ENCODE measurements at places on chromosomes 5 and 9.

DNA sequence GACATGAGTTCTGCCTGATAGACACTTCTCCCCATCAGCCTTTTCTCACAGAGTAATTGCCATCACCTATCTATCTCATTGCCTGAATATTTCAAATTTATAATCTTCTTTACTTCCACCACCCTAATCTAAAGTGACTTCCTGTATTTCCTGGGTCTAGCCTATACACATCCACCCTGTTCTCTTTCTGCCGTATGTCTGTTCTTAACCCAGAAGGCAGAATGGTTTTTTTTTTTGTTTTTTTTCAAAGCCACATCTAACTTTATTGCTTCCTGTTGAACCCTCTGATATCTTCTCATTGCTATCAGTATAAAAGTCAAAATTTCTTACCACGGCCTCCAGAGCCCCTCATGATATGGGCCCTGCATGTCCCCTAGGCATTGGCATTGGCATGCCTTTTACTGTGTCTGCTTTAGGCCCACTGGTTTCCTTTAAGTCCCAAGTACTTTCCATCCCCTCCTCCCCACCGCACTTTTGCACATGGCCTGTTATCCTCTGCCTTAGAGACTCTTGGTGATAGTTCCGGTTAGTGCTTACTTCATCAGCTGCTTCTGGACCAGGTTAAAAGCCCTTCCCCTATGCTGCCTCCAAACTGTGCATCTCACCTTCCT lies 159.9 kb downstream of the MAN2A1 start:
- H3K27me3 ChIP-seq, result no peaks in the 10 kb centered on the region
- H3K4me3 ChIP-seq, result no peak overlapping the region
- H3K27ac ChIP-seq, result no peak overlapping the region
- no peak for DNase-seq
- H3K4me1 ChIP-seq, result no peaks in the 10 kb centered on the region
- peaks cover 18% of the 10 kb centered on the region for H3K36me3 ChIP-seq

DNA sequence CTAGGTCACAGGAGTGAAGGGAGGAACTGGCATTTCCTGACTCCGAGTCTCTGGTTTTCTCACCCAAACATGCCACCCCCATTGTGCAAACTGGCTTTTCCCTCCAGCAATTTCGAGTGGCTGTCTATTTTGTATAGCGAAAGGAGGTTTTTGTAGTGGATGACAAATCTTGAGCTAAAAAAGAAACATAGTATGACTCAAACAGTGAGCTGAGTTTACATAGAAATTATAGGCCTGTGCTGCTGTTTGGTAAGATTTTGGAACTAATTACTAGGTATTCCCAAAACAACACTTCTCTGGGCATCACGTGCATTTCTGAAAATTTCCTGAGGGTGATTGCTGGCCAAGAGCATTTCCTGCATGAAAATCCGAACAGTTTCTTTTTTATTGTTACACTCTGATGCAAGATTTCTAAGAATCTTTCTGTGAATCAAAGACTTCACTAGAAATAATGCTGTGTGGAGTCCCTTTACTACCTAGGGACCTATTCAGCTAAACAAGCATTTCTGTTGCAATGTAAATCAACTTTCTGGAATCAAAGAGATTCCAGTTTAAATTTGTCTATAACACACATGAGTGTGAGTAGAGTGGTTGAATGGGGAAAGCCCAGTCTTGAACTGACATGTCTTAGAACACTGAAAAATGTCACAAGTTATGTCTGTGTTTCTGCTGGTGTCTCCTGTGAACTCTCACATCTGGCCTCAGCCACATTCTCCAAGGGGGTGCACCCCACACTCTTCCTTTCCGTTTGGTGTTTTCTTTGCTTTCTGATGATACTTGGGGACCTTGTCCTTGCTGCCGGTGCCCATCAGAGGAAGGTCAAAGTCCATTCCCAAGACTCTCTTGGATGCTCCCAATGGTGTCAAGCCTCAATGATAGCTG lies 33.3 kb upstream of the DAPK1 start:
- DNase-seq, result no peak
- no peaks in the 10 kb centered on the region for H3K36me3 ChIP-seq
- H3K27me3 ChIP-seq, result no peaks in the 10 kb centered on the region
- H3K4me3 ChIP-seq, result no peak overlapping the region
- H3K27ac ChIP-seq, result no peak overlapping the region
- H3K4me1 ChIP-seq, result no peaks in the 10 kb centered on the region

- H3K27me3 ChIP-seq, result no peaks in the 10 kb centered on the region
- H3K4me1 ChIP-seq, result no peaks in the 10 kb centered on the region
- no peaks in the 10 kb centered on the region for H3K36me3 ChIP-seq
- no peak for DNase-seq
- no peak overlapping the region for H3K27ac ChIP-seq
Measured at GRCh38 chr9:89718176-89718575, 113.4 kb downstream of the GADD45G start.

- DNase-seq, result no peak
- H3K36me3 ChIP-seq, result no peaks in the 10 kb centered on the region
- no peaks in the 10 kb centered on the region for H3K4me1 ChIP-seq
Measured at GRCh38 chr9:18215626-18216025, 258.3 kb upstream of the ADAMTSL1 start.

DNA sequence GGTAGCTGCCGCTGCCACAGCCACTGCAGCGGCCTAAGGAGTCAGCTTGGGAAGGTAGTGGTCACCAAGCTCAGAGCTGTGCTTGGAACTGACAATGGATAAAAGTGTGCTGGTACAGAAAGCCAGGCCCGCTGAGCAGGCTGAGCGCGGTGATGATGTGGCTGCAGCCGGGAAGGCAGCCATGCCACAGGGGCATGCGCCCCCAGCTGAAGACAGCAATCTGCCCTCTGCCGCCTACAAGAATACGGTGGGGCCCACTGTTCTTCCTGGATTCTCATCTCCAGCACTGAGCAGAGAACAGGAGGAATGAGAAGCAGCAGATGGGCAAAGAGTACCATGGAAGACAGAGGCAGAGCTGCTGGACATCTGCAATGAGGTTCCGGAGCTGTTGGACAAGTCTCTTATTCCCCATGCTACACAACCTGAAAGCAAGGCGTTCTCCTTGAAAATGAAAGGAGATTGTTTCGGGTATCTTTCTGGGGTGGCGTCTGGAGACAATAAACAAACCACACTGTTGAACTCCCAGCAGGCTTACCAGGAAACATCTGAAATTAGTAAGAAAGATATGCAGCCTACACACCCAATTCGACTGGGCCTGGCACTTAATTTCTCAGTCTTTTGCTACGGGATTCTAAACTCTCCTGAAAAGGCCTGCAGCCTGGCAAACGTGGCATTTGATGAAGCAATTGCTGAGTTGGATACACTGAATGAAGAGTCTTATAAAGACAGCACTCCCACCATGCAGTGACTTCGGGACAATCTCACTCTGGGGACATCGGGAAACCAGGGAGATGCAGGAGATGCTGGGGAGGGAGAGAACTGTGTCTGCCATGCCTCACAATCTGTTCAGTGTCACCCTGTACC lies 22.8 kb upstream of the ANKRD18A start:
- DNase-seq, result no peak
- H3K4me1 ChIP-seq, result no peaks in the 10 kb centered on the region
- no peak overlapping the region for H3K27ac ChIP-seq
- no peaks in the 10 kb centered on the region for H3K36me3 ChIP-seq
- H3K27me3 ChIP-seq, result no peaks in the 10 kb centered on the region

Measured in neural progenitor cell (in vitro differentiated cells).